ENCODE measurements at places on chromosomes 13 and 19.

DNA sequence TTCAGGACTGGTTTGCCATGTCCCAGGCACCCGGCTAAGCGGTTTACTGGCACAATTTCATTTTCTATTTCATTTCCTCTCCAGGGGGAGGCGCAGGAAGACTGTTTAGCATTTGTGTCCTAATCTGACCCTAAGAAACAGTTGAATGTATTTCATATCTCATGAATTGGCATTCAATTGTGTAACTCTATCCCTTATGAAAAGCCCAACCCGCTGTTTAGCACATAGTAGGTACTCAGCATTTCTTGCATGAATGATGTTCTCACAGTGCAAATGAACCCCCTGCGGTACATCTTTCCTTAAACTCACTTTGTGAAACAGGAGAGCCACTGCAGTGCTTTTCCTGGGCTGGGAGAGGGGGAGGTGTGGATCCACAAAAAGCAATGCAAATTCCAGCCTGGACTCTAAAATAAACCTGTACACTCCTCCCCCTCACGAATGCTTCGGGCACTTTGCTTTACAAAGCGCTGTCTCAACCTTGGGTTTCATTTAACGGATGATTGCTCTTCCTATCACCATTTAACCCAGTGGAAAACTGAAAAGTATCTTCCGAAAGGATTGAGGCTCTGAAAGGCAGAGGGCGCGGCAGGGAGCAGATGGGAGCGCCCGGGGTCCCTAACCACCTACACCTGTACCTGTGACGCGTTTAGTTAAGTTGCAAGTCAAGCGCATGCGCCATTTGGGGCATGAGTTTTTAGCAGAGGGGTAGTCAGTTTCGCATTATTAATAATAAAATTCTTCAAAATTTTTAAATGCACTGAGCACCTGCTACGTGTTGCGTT, 1.2 kb upstream of the EEF2 start:
- peaks cover 18% of the 10 kb centered on the region for H3K4me1 ChIP-seq
- H3K27ac ChIP-seq = peak overlapping the region; percentile 56
- no peak for DNase-seq

DNA sequence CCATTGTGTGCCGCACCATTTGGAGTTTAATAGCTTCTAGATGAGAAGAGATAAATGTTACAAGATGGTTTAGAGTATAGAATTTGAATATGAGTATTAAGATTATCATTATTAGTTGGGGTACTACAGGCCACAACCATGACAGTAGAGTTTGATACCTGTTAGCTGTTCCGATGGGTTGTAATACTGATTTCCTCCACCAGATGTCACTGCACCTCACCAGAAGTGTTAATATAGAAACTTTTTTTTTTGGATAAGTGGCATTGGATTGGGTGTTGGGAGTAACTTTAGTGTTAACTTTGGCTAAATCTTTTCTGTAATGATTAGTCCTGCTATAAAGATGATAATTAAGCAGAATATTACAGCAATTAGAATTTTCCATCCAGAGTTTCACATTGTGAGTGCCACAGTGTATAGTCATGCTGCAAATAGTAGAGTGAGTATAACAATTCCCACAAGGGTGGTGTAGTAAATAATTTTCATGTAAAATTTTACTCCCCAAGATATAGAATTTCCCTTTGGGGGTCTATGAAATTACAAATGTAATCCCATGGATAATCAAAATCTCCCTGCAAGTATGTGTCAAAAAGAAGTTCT, 56.3 kb downstream of the PSG3 start:
- H3K36me3 ChIP-seq = peaks cover 6% of the 10 kb centered on the region
- no peak for DNase-seq
- H3K4me1 ChIP-seq = no peaks in the 10 kb centered on the region

DNA sequence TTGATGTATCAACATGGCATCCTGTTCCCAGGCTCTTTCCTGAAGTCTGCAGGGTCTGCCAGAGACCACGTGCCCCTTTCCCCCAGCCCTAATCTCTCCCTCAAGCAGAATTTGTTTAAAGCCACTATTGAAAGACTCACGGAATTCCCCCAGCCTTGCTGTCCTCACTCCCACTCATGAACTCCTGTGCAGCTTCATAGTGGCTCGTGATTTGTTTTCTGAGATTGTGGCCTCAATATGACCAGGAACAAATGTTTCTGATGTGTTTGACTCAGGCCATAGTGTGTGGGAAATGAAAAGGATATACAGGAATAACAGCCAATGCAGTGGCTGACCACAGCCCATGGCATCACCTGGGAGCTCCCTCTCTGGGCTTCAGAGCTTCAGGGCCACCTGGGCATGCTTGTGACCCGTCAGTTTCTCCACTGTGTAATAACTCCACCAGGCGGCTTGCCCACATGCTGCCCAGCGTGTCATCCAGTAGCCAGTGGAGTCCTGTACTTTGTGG, 8.1 kb upstream of the SERPINE3 start:
- peaks cover 3% of the 10 kb centered on the region for H3K4me1 ChIP-seq
- H3K4me3 ChIP-seq = no peak overlapping the region
- H3K27ac ChIP-seq = no peak overlapping the region
- no peak for DNase-seq
- peaks cover 2% of the 10 kb centered on the region for H3K27me3 ChIP-seq

- H3K4me1 ChIP-seq = no peaks in the 10 kb centered on the region
- no peak for DNase-seq
These were observed 198.2 kb downstream of the MYO16 start for GRCh38 chr13:108827646-108828045.

DNA sequence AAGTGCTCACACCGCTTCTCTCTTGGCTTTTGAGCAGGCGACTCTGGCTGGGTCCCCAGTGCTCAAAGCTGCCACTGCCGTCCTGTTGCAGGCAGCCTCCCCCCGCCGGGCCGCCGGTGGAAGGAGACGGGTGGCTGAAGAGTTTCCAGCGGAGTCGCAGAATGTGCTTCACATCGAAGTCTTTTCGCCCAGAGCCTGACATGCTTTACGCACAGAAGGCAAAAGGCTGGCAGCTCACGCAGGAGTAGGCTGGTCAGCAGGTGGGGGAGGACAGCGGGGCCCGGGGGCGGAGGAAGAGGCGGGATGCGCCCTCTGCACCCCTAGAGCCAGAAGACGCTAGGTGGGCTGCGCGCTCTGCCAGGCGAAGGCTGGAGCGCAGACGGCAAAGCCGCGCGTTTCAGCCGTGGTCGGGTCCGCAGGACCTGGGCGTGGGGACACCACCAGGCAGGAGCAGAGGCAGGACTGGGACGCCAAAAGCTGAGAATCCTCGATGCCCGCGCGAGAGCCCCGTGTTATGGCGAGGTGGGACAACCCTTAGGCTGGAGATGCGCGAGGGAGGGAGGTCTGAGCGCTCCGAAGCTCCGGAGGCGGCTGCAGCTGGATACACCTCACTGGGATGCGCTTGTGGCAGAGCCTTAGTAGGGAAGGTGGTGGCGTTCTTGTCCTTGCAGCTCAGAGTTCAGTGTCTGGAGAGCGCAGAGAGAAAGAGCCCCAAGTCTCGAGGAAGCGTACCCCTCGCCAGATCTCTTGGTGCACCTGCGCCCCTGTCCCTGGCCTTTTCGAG, at the start of gene ATXN8OS:
TSS of gene ATXN8OS (plus strand) at position 329 of the 784 bp plus-strand sequence.
- H3K4me3 ChIP-seq = peak within 1 kb of the TSS; percentile 89
- H3K4me1 ChIP-seq = no peaks in the 10 kb centered on the region
- H3K27me3 ChIP-seq = peaks cover 5% of the 10 kb centered on the region
- H3K27ac ChIP-seq = no peak within 1 kb of the TSS
- no peaks in the 10 kb centered on the region for H3K36me3 ChIP-seq

GRCh38 chr19:4027146-4027545, 19.6 kb downstream of the PIAS4 start:
- H3K36me3 ChIP-seq = no peaks in the 10 kb centered on the region
- peaks cover 6% of the 10 kb centered on the region for H3K27me3 ChIP-seq
- H3K27ac ChIP-seq = peak overlapping the region; percentile 72
- H3K4me1 ChIP-seq = no peaks in the 10 kb centered on the region
- no peak for DNase-seq
